ENCODE measurements at places on chromosomes 1 and 21.

DNA sequence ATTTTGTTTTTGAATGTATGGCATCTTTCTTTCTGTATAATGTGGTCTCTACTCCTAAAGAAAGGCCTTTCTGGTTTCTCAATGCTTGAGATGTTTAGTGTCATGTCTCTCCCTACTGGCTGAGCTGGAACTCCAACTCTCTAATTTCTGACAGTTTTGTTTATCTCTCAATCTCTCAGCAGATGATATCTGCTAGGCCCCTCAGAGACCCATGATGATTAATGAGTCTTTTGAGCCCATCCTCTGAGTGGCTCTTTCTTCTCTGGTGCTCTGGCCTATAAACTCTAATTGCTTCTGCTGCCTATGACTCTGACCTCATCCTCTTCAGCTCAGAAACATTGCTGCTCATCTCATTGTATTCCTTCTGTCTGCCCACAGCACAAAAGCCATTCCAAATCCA, 46.6 kb downstream of the CRB1 start:
- no peak for DNase-seq

- no peak for DNase-seq
Measured at GRCh38 chr1:219189021-219189824, 15.5 kb downstream of the LYPLAL1 start.

DNA sequence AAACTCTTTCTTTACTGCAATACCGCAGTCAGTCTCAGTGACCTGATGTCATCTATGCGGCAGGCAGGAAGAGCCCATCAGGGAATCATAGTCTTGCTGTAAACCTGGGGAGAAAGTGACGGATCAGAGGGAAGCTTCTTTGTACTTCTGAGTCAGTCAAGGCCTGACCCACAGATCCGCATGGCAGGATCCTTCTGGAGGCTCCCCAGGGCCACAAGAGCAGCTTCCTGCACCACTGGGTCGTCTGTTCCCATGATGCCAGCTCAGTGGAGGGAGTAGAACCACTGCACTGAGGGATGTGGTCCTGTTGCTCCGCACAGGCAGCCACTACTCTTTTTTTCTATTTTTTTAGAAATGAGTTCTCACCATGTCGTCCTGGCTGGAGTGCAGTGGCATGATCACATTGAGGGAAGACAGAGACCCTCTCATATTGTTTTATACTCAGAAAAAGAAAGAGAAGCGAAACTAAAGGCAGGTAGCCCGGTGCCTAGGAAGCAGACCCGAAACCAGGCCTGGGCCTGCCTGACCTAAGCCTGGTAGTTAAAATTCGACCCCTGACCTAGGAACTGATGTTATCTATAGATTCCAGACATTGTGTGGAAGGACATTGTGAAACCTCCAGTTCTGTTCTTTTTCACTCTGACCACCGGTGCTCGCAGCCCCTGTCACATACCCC, 6.3 kb upstream of the ERVH48-1 start:
- no peak for DNase-seq

DNA sequence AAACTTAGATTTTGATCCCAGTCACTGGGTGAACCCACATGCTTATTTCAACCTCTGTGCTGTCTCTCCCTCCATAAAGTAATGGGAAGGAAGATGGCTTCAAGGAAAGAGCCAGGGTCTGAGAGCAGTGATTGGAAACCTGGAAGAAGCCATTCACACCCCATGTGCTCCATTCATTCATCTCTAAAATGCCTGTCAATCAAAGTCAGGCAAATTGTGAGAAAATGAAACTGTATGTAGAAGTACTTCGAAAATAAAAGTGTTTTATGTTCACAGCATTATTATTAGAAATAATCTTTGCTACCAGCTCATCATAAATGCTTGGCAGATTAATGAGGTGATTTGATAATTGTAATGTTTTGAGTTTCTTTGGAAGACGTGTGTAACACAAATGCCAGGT, 61.0 kb downstream of the ACP6 start:
- no peak for DNase-seq

- no peak for DNase-seq
Measured at GRCh38 chr1:46284597-46285564, 18.5 kb downstream of the LRRC41 start.

DNA sequence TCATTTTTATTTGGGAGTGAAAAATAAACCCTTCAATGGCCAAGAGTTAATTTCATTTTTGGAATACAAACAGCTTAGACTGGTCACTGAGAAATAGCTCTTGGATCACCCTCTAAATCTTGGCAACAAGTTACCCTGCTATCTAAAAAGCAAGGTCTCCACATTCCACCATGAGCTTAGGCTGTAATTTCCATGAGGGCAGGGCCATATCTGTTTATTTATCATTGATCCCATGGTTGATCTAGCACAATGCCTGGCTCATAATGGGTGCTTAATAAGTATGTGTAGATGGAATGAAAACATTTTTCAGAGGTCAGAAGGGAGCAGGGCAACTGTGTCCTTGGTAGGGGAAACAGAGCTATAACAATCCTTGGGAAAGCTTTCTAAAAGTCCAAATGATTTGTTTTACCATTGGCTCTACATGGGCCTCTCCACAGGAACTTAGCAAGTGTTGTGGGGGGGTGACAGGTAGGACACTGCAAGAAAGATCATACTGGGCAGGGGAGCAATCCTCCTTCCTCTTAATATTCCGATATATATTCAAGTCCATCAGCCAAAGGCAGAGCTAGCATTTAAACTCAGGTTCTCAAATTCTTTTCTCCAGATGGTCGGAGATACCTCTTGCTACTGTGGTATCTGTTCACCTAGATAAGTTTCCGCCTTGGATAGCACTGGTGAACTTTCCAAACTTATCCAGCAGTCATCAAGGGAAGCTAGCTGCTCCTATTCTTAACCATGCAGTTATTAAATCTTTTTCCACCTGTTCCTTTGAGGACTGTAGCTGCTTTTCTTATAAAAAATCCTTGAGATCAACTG, 53.1 kb upstream of the PTCH2 start:
- DNase-seq: no peak

- DNase-seq: no peak
Measured at GRCh38 chr1:175443332-175443731, 250.8 kb upstream of the KIAA0040 start.

DNA sequence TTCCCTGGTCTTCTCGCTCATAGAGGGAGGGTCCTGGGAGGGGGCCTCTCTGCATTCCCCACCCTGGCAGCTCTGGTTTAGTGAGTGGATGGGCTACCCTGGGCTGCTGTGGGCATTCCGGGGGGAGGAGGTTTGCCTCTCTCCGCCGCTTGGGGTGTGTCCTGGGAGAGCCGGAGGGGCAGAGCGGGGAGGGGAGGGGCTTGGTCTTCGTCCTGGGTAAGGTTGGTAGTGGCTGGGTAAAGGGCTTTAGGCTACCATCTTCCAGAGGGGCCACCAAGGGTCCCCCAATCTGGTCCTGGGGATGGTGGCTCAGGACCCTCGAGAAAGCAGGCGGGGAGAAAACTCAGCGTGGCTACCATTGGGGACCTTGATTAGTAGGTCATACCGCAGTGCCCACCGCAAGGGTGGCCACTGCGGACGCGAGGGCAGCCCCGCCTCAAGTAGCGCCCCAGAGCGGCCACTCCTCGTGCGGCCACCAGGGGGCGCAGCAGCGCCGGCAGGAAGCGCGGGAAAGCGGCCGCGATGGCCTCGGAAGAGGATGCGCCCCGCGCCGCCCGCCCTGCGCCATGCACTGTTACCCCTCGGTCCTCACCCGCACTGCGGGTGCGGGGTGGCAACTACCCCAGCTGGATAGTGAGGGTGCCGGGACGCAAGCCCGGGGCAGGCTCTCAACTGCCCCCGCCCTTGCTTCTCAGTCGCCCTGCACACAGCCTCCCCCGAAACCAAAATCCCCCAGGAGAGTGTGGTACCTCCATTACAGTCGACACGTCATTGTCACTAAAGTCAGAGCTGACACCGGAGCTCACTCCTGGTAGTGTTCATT, 44.1 kb upstream of the SLC25A33 start:
- DNase-seq: peak; percentile 67

- DNase-seq: no peak
Measured at GRCh38 chr1:43042773-43043457, 84.2 kb upstream of the SLC2A1 start.

GRCh38 chr1:160451119-160451858, 50.9 kb downstream of the VANGL2 start:
- no peak for DNase-seq

- DNase-seq: no peak
Measured at GRCh38 chr1:17925290-17926237, 170.4 kb downstream of the ACTL8 start.

DNA sequence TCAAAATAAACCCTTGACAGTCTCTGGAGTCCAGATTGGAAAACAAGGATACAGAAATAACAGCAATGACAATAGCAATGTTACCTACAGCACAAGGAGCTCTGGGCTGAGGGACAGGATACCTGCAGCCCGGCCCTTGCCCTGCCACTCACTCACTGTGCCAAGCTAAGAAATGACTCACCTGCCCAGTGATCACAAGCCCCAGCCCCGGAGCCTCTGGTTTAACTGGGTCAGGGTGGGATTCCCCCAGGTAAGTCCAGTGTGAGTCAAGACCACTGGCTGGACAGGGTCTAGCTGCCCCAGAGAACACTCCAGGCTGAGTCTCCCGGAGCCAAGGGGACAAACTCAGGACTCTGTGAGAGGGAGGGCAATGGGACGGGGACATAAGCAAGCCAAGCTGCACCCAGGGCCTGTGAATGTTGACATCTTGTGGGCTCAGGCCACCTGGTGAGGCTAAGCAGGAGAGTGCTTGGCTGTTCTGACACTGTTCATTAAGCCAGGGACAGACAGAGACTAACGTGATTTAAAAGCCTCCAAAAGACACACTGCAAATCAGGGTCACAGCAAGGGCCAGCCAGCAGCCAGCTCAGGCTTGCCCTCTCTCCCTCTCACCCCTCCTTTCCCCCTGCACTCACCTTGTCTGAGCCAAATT, 64.1 kb downstream of the MIS18A start:
- no peak for DNase-seq

DNA sequence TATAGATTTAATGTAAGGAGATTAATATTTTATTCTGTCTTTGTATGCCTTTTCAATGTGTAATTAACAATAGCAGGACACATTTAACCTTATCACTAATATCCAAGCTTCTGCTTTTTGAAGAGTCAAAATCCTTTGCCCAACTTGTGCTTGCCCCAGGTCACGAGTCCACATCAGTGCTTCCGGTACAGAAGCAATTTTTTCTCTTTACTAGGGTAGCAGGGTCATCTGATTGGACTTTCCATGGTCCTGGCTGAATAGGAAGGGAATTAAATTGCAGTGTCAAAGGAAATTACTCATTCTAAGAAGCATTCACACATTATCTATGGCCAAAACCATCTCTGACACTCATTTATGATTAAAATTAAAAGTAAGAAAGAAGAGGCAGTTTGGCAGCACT, 460.5 kb upstream of the ADGRL2 start:
- no peak for DNase-seq

GRCh38 chr1:107777664-107778047, 187.3 kb downstream of the VAV3 start:
- DNase-seq: no peak

DNA sequence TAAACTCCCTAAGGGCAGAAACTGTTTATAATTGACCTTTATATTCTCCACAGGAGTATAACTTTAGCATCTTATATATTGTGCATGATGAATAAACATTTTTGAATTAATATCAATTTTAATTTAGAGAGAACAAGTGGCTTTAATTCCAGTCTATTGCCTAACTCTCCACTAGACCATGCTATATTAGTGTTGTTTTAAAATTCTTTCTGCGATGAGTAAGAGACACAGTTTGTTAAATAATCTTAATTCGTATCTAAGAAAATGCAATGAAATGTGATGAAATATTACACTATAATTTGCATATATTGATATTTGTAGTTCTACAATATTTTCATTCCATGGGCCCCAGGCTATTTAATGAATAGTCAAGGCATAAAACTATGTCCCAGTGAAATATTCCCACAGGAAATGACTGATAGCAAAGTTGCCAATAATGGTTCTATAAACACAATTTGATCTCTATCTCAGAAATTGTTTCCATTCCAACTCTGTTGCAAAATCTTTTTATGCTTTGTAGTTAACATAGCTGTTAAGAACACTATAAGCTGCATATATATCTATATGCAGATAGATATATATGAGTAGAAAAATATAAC, 2.9 kb upstream of the SYDE2 start:
- DNase-seq: no peak

DNA sequence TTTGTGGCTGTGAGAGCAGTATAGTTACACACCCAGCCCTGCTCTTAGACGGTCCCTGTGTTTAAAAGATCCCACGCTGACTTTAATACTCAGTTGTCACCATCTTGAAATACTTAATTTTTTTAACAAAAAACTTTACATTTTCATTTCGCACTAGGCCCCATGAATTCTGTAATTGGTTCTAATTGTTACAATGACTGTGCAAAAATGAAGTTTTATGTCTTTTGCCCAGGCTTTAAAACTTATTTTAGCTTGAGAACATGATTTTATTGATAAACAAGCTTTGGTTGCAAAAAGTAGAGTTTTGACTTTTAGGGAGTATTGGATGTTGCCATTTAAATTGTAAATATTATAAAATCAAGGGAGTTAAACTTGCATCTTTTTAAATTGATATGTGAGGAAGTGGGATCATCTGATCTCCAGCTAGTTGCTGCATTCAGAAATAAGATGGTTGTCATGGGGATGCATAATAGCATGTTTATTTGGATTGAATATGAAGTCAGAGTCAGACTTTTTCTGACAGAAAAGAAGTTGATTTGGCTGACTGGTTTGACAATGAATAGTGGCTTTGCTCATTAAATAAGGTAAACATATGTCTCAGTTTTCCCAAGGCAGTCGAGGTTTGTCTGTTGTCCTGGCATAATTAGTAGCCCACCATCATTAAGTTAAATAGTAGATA, 23.0 kb upstream of the CRP start:
- DNase-seq: no peak

GRCh38 chr1:204340081-204340889, 19.4 kb downstream of the PLEKHA6 start:
- no peak for DNase-seq

GRCh38 chr1:230936475-230936874, 42.2 kb downstream of the TTC13 start:
- no peak for DNase-seq

DNA sequence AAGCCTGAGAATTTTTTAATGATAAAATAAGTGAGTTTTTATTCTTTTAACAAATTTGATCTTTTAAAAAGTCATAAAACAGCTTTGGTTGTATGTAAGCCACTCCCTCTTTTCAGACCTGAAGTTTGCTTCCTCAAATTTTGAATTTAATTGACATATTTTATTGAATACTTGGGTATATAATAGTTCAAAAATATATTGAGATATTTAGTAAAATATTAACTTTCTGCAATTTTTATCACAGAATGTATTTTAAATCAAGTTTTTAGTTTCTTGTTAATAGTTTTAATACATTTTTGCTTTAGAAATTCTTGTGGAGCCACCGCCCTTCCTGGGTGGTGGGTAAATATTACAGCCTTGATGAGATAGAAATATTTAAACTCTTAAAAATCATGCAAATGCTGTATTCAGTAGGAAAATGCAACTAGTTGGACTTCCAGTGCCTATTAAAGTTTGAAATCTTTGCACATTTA, 867 bp downstream of the PTPRC start:
- DNase-seq: no peak

- DNase-seq: no peak
Measured at GRCh38 chr1:246789454-246790339, 65.5 kb downstream of the SCCPDH start.

- DNase-seq: no peak
Measured at GRCh38 chr1:246794828-246795671, 70.8 kb downstream of the SCCPDH start.

GRCh38 chr1:109757936-109758786, 5.6 kb downstream of the EPS8L3 start:
- peak; percentile 33 for DNase-seq

Data from left lobe of liver (tissue), 2 donors.